Activated CD4-positive, alpha-beta T cell treated with anti-CD3 and anti-CD28 coated beads, Interleukin-2, Interleukin-4, amounts not matched to agents 100 ng/mL and 50 ng/mL, durations not matched to agents 16 hours and 8 hours (primary cell): ENCODE measurements at places on chromosomes 3 and 15.

GRCh38 chr3:20186600-20187004, 596 bp upstream of the SGO1 start:
- DNase-seq = no peak

DNA sequence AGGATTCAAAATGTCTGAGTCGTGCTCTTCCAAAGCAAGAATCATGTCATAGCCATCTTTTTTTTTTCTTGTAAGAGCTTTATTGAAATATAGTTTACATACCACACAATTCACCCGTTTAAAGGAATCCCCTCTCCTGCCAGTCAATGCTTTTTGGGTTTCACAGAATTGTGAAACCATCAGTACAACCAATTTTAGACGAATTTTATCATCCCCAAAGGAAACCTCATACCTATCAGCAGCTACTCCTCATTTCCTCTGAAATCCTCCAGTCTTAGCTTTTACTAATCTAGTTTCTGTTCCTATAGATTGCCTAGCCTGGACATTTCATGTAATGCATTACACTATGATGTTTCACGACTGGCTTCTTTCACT, 39.6 kb downstream of the ADIPOQ start:
- peak; percentile 86 for DNase-seq

GRCh38 chr15:59688423-59688781, 718 bp downstream of the BNIP2 start:
- DNase-seq = peak; percentile 28

DNA sequence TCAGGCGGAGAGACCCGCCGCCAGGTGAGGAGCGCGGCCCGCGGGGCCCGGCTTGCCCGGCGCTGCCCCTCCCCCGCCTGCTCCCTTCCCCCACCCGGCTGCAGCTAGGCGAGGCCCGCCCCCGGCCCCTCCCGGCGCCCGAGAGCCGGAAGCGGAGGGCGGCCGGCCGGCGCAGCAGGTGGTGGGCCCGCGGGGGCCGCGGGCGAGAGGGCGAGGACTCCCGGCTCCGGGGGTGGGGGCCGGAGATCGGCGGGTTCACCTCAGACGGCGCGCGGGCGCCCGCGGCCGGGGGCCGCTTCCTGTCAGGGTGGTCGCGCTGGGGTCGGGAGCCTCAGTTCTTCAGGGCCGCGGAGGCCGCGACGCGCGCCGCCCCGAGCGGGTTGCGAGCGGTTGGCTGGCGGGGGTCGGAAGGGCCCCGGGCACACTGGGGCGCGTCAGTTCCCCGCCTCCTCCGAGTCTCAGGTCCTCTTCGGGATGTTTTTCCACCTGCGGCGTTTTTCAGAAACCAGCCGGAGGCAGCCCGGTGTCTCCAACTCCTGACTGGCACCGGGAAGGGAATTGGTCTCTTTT, 395 bp downstream of the ZFAND6 start:
- DNase-seq = peak; percentile 27
